Frontal cortex (tissue), 4 donors: ENCODE measurements at places on chromosomes 4 and X. TPM values are rescaled to one million over a fixed set of nuclear protein-coding genes. Genes with fewer than 3 reads are reported as not detected.

DNA sequence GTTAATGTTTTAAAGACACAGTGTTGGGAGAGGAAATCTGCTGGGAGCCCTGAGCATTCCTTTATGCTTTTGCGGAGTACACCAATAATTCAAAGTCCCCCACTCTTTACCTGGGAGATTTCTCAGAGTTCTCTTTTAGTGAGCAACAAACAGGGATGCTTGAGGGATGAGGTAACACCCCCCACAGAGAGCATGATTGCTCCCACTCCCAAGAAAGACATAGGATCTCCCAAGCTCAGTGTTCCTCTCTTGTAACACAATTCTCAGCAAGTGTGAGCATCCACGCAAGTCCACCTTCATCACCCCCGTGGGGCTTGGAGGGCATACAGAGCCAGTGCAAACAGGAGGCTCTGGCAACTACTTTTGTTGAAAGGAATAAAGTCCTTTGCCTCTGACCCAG, 36.1 kb downstream of the GSPT2 start:
- no peak for DNase-seq

The CRMP1 gene
- total RNA-seq = 624 TPM

- no peak for DNase-seq
Measured at GRCh38 chrX:45557387-45557786, 356.7 kb upstream of the DIPK2B start.

DNA sequence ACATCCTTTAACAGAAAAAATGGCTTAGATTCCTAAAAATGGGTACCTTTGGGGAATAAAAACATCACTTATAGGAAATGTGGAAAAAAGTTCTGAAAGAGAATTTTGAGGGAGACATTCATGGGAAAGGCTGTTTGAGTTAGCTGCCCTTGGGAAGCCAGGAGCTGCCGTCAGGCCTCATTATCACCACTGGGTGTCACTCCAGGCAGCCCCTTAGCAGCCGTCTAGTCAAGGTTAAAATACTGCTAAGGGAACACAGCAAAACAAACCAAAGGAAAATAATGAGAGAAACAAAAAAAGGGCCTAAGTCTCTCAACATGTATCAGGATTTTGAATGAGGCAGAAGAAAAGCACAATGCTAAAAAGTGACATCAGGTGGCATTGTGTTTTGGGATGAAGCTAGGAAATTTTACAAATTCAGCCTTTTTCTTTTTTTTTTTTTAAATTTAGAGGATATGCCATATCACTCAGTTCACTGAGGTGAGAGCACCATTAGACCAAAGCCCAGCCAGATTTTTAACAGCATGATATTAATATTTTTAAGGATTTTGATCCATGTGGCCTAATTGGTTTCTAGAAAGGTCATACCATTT, 235.3 kb downstream of the GPAT3 start:
- no peak for DNase-seq

DNA sequence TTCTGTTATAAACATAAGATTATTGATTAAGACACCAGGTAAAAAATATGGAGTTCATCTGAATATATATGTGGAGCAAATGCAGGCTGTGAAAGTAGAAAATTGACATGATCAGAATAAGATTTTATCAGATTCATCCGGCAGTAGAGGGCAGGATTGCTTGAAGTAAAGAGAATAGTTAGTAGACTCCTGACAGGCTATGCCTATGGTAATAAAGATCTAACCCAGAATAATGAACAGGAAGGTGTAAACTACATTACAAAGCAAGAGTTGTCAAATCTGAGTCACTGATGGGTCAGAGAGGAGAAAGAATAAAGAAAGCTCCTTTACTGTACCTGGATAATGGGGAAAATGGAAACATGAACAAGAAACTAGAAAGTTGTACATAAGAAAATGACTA, 20.8 kb upstream of the TMEM184C start:
- no peak for DNase-seq

DNA sequence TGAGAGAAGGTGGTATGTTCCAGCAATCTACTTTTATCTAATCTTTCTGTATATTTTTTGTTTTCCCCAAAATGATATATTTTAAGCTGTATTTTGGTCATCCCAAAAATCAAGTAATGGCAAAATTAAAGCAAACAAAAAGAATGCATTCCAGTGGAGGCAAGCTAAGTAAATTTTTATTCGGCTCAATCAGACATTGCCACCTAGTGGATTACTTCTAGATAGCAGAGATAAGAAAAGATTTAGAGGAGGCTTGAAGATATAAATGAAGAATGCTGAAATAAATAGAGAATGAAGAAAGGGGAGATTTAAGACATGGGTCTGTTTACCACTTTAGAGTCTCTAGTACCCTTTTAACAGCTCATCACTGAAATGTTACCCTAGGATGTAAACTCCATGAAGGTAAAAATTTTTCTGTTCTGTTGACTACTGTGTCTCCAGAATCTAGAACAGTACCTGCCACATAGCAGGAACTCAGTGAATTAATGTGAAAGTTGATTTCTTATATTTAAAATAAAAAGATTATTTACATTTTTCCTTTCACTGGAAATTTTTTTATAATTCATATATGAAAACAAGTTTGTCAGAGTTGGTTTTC, 110.9 kb upstream of the ANK2 start:
- peak; percentile 27 for DNase-seq

GRCh38 chr4:38612646-38613414, 51.2 kb upstream of the KLF3 start:
- DNase-seq = no peak

The CD40LG gene
- not detected for total RNA-seq

GRCh38 chrX:102515975-102516941, at the start of gene TMSB15A:
Gene TMSB15A, minus strand, starts transcription at chrX:102516739.
- peak; percentile 63 for DNase-seq

DNA sequence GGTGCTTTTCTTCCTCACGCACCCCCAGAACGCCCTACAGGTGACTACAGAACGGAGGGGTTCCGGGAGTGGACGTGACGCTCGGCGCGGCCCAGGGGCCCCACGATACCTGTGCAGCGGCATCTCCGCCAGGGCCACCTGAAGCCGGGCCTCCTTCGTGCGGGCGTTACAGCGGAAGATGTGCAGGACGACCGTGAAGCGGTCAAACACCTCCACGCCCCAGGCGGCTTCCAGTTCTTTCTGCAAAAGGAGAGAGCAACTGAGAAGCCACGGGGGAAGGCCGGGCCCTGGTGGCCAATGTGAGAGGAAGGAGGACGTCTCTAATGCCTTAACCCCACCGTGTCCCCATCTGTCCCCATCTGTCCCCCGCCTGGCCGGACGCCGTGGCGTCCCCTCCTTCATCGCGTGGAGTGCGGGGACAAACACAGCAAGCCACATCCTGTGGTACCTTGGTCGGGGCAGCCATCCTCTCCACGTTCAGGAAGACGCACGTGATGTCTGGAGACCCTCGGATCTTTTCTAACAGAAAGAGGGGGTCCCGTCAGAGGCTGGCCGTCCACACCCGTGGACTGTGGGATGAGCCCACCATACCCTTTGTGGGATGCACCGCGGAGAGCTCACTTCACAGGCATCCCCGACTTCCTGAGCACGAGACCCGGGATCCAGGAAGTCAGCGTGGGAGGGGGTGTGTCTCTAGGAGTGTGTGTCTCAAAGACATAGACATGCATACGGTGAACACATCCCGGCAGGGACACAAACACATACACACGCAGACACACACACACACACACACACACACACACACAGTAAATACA, 3.6 kb downstream of the GTPBP6 start:
- DNase-seq = no peak

DNA sequence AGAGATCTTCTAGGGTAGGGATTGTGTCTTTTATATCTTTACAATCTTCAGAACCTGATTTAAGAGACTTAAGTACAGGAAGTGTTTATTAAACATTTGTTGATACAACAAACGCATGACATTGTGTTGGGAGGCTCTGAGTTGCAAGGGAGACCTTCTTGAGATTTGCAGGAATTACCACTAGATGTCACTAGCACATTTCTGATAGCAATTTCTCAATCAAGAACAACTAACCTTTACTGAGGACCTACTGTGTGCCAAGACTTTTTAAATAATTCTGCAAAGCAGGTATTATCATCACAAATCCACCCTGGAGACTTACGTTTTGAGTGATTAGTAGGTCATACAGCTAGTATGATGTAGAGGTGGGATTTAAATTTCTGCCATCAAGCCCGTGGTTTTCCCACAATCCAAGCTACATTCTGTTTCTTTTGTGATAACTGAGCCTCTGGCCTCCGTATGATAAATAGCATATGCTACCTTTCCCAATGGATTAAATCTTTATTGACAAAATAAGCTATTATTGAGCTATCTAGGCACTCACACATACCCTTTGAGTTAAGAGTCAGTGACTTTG, 986.0 kb downstream of the CCSER1 start:
- peak; percentile 14 for DNase-seq

GRCh38 chrX:44017676-44018075, 44.5 kb upstream of the NDP start:
- DNase-seq = no peak

DNA sequence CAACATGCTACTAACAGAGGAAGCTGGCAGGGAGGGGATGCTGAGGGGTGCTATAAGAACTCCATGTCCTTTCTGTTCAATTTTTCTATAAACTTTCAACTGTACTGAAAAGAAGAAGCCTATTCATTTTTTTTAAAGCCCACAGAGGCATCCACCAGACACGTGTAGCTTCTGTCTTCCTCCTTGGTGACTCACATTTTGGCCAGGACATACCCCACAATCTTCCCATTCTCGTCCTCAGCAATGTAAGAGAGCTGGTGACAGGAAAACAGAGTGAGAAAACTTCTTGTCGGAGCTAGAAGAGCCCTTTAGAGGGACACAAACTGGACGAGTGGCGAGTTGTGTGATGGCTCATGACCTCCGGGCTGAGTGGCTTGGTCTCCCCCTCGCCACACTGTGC, 1.1 kb downstream of the NAA10 start:
- DNase-seq = no peak

DNA sequence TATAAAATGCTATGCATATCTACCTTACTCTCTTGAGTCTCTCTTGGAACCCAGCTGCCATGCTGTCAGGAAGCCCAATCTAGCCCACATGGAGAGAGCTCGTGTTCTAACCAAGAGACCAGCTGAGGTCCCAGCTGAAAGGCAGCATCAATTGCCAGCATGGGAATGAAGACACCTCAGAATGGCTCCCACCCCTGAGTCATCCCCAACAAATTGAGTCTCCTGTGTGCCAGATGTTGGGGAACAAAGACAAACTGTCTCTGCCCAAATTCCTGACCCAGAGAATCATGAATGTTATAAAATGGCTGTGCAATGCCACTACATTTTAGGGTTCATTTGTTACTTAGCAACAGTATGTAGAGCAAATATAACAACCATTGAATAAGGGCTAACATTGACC, 105.2 kb upstream of the STX18 start:
- no peak for DNase-seq

- DNase-seq = no peak
Measured at GRCh38 chrX:109760922-109761250, 27.8 kb upstream of the ACSL4 start.

- no peak for DNase-seq
Measured at GRCh38 chrX:132876523-132877338, 81.7 kb downstream of the HS6ST2 start.

- no peak for DNase-seq
Measured at GRCh38 chr4:122703868-122704267, 28.6 kb upstream of the BBS12 start.

DNA sequence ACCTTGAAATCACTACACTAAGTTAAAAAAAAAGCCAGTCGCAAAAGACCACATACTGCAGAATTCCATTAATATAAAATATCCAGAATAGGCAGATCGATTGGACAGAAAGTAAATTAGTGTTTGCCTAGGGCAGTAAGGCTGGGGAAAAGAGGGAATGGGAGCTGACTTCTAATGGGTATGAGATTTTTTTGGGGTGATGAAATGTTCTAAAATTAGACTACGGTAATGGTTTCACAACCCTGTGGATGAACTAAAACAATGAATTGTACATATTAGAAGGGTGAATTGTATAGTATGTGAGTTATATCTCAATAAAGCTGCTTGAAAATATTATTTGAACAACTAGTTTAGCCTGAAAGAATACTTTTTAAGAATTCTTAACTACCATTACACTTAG, 6.7 kb upstream of the GPRIN3 start:
- no peak for DNase-seq

DNA sequence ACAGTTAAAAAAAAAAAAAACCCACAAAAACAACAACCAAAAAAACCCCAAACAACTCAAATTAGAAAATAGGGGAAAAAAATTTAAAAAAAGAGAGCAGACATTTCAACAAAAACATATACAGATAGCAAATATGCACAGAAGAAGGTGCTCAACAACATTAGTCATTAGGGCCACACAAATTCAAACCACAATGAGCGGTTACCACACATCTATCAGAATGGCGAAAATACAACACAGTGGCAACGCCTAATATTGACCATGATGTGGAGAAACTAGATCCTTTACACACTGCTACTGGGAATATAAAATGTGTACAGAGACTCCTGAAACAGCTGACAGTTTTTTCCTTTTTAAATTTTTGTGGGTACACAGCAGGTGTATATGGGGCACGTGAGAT, 19.4 kb downstream of the LYAR start:
- no peak for DNase-seq
